ENCODE measurements at places on chromosomes 6 and 20.

DNA sequence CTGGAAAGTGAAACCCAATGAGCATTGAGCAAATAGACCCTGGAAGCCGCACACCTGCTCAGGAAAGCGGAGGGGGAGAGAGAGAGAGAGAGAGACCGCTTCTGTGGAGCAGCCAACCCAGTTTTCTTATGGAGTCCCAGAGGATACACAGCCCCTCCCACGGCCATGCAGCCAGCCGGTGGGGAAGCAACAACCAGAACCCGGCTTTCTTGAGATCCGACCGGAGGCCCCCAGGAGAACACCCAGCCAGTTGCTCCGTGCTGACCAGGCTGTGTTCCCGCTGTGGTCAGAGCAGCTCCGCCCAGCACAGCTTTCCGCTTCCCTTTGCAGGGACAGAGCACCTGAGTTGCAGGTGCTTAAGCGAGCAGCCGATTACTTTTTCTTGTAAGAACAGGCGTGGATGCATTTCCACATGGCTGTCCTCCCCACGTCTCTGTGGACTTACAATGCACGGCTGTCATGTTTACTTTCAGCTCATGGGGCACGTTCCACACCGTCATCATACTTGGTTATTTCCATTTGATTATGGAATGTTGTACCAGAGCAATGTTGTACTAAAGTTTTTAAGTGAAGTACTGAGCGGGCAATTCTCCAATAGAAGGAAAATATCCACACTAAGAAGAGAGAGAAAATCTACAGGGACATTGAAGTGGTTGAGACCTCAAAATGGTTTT is 381.9 kb downstream of the THBS2 start:
- DNase-seq: no peak

- peak; percentile 50 for DNase-seq
Measured at GRCh38 chr20:645318-646106, 7.5 kb downstream of the SRXN1 start.

GRCh38 chr20:36591281-36591680 is 14.3 kb upstream of the RAB5IF start:
- DNase-seq: no peak

GRCh38 chr20:47781632-47782031 is 3.6 kb downstream of the SULF2 start:
- no peak for DNase-seq

DNA sequence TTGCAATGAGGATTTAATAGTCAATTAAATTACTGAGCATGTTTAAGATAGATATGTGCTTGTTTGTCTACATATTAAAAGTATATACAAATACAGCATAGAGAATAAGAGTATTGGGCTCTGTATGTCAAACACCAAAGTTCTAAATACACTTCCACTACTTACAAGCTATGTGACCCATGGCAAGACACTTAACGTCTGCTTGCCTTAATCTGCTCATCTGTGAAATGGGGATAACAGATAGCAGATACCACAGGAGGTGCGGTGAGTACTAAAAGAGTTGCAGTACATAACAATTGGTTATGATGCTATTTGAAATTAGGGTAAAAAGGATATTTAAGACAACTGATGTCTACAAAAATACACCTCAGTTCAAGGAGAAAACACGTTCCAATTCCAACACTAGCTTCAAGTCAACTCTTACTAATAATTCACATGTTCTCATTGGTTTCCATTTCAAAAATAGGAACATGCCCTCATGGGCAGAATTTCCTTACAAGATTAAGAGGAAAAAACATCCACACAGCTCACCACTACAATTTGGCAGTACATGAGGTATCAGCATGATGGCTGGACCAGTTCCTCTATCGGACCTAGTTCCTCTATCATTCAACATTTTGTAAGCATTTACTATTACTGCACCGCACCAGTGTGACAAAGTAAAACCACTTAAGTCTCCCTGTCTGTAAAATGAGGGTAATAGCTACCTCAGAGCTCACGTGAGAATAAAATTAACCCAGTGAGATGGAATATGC is 101.1 kb downstream of the SMLR1 start:
- no peak for DNase-seq

DNA sequence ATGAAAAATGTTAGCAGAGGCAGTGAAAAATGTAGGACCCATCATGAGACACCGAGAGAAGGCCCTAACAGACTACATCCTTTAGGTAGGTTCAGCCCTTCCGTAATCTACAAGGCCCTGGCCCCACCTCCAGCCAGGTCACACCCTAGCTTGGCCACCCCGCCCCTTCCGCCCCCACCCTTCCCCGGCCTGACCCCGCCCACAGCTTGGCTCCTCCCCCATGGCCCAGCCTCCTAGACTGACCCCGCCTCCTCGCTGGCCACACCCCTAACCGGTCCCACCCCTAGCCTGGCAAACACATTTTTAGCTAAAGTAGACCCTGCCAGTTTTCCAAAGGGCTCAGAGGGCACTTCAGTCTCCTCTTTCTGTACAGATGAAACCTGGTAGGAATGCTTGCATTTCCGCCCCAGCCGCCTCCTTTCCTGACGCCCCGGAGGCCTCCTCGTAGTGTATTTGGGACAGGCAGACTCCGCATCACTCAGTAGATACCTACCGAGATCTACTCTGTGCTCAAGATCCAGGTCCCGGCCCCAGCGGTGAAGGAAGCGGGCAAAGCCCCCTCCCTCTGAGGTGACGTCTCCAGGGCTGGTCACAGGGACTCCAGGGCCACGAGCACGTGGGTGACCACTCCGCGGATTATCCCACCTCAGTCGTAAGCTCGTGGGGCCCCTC is 443.5 kb downstream of the PREX1 start:
- DNase-seq: no peak

- DNase-seq: no peak
Measured at GRCh38 chr6:5936631-5937030, 70.1 kb downstream of the NRN1 start.

GRCh38 chr6:100464162-100464851 is 414 bp downstream of the SIM1 start:
- DNase-seq: no peak

DNA sequence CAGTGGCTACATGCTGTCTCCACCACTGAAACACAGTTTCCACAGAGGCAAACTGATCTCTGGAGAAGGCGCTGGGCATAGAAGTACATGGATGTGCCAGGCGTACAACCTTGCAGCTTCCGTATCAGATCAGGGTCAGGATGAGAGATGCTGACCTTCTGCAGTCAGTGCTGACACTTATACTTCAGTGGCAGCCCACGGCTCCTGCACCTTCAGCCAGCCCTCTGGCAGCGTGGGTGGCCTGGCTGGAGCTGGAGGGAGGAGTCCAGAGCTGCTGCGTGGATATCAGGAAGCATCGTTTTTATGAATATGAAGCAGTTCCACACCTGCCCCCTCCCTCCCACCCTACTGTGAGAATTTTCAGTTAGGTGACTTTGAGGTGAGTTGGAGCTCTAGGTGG is 149.3 kb downstream of the CFAP61 start:
- DNase-seq: no peak

DNA sequence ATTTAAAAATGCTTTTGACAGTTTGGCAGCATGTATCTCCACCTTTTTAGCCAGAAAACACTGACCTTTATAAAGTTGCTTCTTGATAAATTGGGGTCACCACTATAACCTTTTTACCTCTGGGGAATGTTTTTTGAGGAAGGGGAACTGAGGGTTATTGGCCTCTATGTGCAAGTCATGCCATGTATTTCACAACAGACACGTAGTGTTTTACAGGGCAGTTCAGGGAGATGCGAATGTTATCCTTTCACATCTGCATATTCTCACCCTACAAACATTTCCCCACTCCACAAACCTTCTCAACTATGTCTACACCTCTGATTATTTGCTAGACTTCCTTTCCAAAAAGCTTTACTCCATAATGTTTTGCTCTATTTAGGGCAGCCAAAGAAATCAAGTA is 17.0 kb upstream of the SLA2 start:
- no peak for DNase-seq

DNA sequence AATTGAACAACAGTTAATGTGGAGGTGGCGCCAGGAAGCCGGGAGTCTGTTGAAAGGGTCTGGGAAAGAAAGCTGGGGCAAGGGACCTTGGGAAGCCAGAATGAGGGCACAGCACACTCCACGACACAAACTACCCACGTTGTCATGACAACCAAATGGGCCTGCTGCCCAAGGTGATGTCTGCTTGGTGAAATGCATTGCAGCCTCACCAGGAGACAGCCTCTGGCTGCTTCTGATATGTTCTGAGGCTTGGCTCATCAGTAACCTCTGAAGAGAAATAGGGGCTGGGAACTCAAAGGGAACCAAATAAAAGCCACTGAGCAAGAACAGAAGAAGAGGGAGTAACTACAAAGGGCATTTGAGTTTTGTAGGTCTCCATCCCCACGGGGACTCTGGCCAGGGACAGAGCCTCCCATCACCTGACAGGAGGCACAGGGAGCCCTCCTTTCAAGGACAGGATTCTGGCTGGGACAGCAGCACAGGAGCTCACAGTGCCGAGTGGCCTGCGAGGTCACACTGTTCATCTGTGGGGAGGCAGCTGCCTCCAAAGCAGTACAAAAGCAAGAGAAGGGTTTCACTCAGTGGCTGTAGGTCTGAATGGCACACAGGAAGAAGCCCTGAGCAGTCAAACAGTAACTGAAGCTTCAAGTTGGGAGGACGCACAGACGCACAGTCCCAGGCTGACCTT is 44.6 kb upstream of the KCNK16 start:
- DNase-seq: no peak

- DNase-seq: no peak
Measured at GRCh38 chr6:12537389-12537788, 179.2 kb upstream of the PHACTR1 start.

- DNase-seq: no peak
Measured at GRCh38 chr6:38209371-38210260, 390.1 kb downstream of the ZFAND3 start.

DNA sequence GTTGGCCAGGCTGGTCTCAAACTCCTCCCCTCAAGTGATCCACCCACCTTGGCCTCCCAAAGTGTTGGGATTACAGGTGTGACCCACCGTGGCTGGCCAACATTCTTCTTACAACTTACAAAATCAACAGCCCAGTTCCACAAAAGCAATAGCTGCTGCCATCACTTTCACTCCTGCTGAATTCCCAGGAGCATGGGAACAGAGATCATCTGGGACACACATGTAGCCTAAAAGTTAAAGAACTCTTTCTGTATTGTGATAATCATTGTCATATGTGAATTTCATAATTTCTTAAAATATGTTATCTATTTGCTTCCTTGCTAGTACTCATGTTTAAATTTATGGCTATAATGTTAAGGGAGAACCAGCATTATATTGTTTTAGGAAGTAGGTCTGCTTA is 51.7 kb downstream of the NCOA6 start:
- DNase-seq: peak; percentile 73

DNA sequence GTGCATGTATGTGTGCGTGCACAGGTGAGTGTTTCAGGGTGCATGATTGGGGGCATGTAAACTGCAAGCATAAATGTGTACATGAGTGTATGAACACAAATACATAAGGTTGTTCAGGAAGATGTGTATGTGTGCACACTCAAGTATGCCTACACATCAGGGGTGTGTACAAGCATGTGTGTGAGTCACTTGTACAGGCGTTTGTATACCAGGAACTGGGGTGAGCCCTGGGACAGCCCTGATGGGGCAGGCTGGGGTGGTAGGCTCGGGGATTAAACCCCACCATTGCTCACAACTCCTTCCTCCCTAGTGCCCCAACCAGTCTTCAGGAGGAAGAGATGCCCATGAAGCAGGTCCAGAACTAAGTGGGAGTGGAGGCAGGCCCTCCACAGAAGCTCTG is 4.3 kb downstream of the CRIP3 start:
- no peak for DNase-seq

GRCh38 chr6:155519176-155519738 is 63.6 kb upstream of the NOX3 start:
- no peak for DNase-seq

- no peak for DNase-seq
Measured at GRCh38 chr20:1275919-1276318, 9.8 kb downstream of the SNPH start.

DNA sequence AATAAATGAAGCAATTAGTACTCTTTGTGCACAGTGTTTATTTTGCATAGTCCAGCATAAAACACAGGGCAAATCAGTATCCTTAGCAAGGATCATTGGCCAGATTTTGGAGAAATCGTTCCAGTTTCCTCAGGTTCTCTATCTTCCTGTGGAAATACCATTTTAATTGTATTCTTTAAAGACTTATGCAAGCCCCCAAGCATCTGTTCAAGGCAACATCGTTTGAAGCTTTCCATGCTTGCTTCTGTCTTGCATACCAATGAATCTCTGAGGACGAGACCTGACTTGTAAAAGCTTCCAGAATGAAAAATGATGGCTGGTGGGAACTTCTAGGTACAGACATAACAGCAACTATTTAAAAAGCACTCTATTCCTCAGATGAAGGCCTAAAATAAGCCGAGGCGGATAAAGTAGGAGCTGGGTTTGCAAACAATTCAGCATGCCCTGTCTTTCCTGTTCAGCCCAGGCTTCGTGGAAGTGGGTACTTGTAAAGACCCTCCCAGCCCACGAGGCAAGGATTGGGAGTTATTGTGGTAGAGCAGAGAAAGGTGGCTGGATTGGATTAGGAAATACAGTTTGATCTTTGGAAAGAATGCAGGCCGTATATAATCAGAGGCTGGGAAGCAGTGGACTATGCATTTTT is 21.6 kb downstream of the NRSN1 start:
- DNase-seq: no peak

- DNase-seq: peak; percentile 76
Measured at GRCh38 chr20:10708351-10709185, 34.8 kb upstream of the JAG1 start.

DNA sequence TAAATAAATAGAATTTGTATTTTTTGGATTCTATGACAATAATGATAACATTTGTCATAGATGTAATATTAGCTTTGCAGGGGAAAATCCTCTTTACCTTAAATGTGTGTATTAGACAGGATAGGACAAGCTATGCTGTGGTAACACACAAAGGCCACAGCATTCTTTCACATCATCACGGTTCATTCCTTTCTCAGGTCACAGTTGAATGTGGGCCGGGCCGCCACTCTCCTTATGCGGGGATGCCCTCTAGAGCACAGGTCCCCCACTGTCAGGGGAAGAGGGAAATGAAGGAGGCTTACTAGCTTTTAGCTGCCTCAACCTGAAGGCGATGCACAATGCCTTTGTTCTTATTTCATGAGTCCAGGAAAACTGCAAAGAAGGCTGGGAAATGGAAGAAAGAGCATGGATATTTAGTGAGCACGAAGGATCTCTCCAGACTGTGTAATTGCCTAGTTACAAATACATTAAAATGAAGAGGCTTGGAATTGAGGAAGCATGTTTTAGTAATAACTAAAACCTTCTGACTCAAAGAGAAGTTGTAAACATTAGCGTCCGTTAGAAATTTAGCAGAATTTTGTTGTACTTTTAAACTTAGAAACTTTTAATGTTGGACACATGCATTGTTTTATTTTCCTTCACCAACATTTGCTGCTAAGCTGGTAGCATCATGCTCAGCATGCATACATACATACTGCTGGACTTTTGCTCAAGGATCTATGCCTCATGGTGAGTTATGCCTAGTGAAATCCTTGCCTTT is 248.9 kb upstream of the FOXQ1 start:
- DNase-seq: peak; percentile 15

- no peak for DNase-seq
Measured at GRCh38 chr6:31620586-31621319, at the start of gene PRRC2A. Gene PRRC2A, plus strand, starts transcription at chr6:31620715. Its CDS starts 2,075 bp downstream, at chr6:31622790.

GRCh38 chr6:55530931-55531330 is 48.1 kb downstream of the HMGCLL1 start:
- DNase-seq: no peak

- DNase-seq: peak; percentile 6
Measured at GRCh38 chr20:11850901-11851300, 66.8 kb upstream of the BTBD3 start.
